ENCODE measurements at places on chromosomes 2 and 18.

DNA sequence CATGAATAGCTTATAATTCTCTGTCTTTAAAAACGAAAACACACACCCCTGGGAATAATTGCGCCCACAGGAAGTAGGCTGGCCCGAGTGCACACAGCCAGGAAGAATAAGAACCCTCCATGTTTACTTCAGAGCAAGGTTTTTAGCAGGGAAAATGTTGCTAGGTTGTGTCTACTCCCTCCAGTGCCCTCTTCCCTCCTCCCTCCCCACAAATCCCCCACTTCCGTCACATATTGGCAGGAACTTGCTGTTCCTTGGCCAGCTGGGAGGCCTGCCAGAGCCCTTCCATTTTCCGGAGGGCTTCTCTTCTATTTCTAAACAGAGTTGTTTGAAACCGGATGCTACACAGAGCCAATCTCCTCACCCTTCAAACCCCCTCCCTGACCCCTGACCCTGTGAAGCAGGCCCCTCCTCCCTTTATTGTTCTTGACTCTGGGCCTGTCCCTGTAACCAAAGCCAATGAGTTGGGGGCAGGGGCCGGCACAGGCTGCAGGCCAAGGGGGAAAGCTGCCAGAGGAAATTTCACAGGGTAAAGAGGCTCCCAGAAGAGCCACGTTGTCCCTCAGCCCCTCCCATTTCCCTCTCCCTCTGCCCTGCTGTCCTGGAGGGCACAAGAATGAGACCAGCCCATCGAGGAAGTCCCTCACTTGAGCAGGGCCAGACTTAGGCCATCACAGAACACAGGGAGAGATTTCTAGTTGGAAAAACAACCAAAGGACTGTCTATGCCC lies 49.8 kb upstream of the LGALSL start:
- peak; percentile 86 for DNase-seq

DNA sequence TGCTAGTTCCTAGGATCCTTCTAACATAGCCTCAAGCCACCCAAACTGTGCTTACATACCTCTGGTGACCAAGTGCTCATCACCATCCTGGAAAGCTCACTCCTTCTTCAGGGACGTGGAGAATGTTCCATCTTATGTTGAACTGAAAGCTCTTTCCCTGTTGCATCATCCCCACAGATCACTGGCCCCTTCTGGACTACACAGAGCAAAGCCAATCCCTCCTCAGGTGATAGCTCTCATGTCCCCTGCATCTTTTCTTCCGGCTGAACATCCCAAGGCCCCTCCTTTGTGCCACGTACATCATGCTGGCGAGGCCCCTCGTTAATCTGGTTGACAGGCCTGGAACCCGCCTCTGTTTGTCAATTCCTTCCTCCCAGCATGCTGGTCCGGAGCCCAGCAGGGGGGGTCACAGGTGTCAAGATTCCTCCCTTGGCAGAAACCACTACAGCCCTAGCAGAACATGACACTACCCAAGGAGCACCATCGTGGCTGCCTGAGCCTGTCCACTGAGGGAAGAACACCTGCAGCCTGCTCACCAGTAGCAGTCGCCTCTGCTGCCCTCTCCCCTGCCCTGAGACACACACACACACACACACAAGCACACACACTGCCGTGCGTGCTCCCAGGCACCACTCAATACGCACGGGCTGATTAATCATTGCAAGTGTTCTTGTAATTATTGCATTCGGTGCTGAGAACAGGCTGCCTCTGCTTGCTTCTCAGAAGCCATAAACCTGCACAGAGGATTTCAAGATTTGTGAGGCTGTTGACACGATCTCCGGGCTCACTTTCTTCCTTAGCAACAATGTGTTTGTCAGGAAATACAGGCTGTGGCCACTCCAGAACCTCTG lies 6.3 kb upstream of the KCNK3 start:
- DNase-seq, result no peak

GRCh38 chr2:47696478-47696831 lies 86.5 kb upstream of the MSH6 start:
- DNase-seq, result no peak

GRCh38 chr18:73784853-73785252 lies 362.8 kb downstream of the FBXO15 start:
- DNase-seq, result no peak

DNA sequence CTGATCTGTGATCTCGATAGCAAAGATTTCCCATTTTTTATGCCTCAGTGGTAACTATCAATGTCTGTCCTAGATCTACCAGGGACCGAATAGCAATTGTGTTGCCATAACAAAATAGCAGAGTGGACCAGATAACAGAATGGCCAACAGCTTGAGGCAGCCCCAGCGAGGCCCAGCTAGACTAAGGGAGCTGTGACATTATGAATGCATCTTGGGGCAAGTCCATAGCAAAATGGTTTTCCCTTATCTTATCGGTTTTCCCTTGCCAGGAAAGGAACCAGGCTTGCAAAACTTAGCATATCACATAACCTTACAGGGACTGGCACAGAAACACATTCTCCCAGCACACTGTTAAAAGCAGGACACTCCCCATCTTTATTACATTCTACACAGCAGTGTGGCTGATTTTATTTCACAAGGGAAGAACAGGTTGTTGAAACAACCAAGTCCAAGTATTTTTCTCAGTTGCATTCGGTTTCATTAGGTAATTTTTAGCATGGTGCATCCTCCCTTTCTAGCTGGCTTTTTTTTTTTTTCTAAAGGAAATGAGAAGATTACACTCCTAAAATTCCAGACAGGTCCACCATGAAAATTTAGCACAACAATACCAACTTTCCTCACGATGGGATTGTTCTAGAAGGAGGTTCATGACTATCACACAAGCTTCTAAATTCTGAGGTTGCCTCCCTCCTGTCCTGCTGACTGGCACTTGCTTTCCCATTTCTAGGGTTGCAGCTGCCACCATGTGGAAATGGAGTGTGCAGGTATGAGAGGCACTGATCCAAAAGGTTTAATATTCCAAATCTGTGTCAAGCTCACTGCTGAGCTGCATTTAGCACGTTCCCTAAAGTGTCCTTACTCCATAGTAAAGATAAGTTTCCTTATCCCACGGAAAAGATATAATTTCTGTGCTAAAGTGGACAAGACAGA lies 97.0 kb upstream of the SLC35G4 start:
- DNase-seq, result no peak

- DNase-seq, result peak; percentile 25
Measured at GRCh38 chr2:132593171-132593570, 76.8 kb downstream of the LYPD1 start.

DNA sequence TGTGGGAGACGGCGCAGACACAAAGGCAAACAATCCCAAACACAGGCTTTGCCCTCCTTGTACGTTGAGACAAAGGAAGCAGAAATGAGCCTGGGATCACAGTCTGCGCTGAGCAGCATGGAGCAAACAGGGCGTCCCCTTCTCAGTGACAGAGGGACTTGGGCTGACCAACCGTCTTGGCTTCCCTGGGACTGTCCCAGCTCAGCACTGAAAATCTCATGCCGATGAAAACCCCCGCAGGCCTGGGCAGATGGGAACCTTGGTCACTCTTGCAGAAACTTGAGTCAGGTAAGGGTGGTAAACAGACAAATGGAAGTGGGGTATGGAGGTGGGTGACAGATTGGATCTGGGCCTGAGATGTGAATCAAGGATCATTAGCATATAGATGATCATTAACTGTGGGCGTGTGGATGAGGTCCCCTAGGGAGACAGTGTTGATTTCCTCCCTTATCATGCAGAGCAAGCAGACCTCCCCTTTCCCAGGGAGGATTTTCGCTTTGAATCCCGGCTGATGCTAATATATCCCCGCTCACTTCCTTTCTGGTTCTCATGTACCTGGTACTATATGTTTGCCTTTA lies 19.1 kb upstream of the SH3BP4 start:
- no peak for DNase-seq

DNA sequence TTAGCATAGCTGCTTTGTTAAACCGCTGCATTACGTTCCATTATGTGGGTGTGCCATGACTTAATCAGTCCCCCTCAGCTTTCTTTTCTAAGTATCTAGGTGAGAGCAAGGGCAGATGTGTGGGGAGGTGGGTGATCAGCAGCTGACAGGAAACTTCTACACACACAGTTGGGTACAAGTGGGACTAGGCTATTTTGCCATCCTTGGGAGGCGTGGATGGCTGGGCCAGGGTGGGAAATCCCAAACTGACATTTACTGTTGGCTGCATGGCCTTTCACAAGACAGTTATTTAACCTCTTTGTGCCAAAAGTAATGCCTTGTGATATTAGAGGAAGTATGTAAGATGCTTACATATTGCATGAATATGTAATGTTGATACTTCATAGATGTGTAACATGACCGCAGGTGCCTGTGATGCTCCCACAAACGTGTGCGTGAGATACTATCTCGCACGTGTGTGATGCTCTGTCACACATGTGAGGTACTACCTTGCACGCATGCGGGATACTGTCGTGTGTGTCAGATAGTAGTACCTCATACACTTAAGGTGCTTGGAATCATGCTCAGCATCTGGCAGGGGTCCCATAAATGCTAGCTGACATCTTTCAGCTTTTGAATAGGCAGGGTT lies 314.5 kb downstream of the PRKCE start:
- peak; percentile 51 for DNase-seq

GRCh38 chr18:58640428-58640805 lies 11.5 kb upstream of the ALPK2 start:
- no peak for DNase-seq

- DNase-seq, result peak; percentile 25
Measured at GRCh38 chr2:111667001-111667400, 217.0 kb downstream of the ANAPC1 start.

- DNase-seq, result peak; percentile 89
Measured at GRCh38 chr2:43178602-43179542, 47.5 kb downstream of the ZFP36L2 start.

DNA sequence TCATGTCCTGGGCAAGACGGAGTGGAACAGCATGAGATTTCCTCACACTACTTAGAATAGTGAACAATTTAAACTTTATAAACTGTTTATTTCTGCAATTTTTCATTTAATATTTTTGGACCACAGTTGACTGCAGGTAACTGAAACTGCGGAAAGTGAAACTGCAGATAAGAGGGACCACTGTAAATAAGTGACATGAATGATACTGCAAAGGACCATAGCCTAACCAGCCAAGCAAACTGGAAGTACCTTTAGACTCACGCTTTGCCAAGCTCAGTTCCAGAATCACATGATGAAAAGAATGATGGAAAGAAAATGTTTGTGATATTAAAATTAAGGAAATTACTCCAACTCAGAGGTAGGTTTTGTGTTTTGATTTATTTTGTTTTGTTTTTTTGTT lies 94.6 kb upstream of the ITGA4 start:
- DNase-seq, result no peak

DNA sequence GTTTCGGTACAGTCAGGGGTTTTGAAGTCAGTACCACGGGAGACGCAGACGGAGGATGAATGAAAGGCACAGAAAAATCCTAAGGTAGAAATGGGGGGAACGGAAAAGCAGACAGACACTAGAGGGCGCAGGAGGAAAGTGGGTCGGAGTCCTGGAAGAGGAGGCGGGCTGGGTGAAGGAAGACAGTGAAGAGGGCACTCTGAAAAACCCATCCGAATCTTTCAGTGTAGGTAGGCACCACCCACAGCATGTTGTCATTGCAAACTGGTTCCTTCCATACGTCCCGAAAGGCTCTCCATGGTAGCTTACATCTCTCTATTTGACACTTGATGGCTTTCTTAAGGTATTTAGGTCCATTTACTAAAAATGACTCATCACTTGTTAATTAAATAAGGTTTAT lies 18.5 kb upstream of the ZNF236 start:
- no peak for DNase-seq

GRCh38 chr2:59745085-59745484 lies 808.4 kb downstream of the BCL11A start:
- no peak for DNase-seq

- DNase-seq, result no peak
Measured at GRCh38 chr2:705971-706511, 28.8 kb upstream of the TMEM18 start.

GRCh38 chr2:3492951-3493614 lies 26.2 kb downstream of the ADI1 start:
- DNase-seq, result peak; percentile 78

DNA sequence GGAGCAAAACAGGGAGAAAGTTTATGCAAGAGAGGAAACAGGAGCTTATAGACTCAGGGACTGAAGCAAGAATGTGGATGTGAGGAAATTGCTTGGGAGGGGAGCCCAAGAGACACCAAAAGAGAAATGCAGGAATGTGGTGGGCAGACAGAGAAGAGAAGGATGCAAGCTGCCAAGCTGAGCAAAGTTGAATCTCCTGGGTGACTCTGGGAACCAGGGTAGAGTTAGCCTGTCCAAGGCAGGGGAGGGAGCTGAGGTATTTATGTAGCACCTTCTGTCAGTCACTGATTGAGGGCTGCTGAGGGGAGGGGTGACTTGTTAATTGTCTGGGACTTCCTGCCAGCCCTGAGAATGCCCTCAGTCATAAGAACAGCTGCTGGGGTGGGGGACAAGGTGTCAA lies 464.3 kb downstream of the NBAS start:
- DNase-seq, result no peak

GRCh38 chr18:23451491-23451890 lies 1.6 kb upstream of the RIOK3 start:
- no peak for DNase-seq

GRCh38 chr18:25780105-25780504 lies 310.3 kb downstream of the SS18 start:
- no peak for DNase-seq

GRCh38 chr2:195985741-195986140 lies 82.9 kb downstream of the DNAH7 start:
- DNase-seq, result no peak

GRCh38 chr2:127037476-127037875 lies 69.5 kb downstream of the BIN1 start:
- no peak for DNase-seq

GRCh38 chr2:102063941-102064678 lies 72.3 kb downstream of the IL1R2 start:
- DNase-seq, result peak; percentile 91

DNA sequence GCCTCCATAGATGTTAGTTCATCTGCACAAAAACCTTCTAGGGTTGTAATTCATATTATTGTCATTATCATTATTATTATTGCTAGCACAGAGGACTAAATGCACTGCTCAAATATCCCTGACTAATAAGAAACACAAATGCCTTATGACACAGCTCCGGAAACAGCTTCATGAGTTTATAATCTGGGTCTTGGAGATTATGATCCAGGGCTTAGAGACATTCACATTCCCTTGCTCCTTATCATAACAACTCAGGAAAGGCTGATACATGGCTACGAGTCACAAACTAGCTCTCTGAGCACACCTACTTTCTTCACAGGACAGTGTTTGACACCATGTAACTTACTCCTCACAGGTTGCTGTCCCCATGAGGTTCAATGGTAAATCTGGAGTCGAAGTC lies 102.2 kb upstream of the TTC39C start:
- no peak for DNase-seq

DNA sequence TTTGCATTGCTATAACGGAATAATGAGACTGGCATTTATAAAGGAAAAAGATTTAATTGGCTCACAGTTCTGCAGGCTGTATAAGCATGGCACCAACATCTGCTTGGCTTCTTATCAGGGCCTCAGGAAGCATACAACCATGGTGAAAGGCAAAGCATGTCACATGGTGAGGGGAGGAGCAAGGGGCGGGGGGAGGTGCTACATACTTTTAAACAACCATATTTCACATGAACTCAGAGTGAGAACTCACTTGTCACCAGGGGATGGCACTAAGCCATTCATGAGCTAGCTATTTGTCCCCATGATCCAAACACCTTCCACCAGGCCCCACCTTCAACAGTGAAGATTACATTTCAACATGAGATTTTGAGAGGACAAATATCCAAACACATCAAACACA lies 188.7 kb downstream of the MBD5 start:
- DNase-seq, result no peak

Data from osteocyte (in vitro differentiated cells).